ENCODE measurements at places on chromosomes 12 and 14.

- DNase-seq, result no peak
Observed at GRCh38 chr14:49692193-49692757, 645 bp upstream of the KLHDC1 start.

GRCh38 chr12:80472911-80473500 is 29.0 kb downstream of the PTPRQ start:
- no peak for DNase-seq

GRCh38 chr12:13154027-13154538 is 42.4 kb upstream of the EMP1 start:
- DNase-seq, result no peak

DNA sequence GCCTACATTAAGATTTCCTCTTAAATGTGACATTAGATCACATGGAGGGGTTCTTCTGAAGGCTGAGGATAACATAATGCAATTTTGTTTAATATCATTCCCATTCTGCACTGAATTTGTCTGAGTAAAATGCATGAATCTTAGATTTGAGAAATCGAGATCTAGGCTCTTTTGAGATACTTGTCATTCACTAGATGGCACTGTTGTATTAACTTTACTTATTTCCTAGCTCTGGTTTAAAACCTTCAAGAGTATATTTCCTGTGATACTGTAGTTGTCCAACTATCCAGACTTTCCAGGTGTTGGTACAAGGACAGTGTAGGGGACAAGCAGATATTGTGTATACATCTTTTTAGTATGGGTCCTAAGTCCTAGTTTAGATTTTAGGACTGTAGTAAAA is 91.7 kb upstream of the SEL1L start:
- no peak for DNase-seq

Measured in Right ventricle myocardium superior (tissue), 1 donor.